CD4-positive, alpha-beta memory T cell (primary cell): ENCODE measurements at places on chromosomes 6 and 20. TPM values are rescaled to one million over a fixed set of nuclear protein-coding genes. Genes with fewer than 3 reads are reported as not detected.
A peak's percentile ranks its signal among the peaks of the same experiment; 100 is the strongest.

GRCh38 chr20:14335052-14335451 lies 2.4 kb downstream of the FLRT3 start:
- no peak overlapping the region for H3K4me3 ChIP-seq
- no peaks in the 10 kb centered on the region for H3K36me3 ChIP-seq
- H3K27me3 ChIP-seq: no peaks in the 10 kb centered on the region
- no peaks in the 10 kb centered on the region for H3K4me1 ChIP-seq
- DNase-seq: no peak

Gene MAS1
- not detected for total RNA-seq

- H3K4me3 ChIP-seq: no peak overlapping the region
- DNase-seq: no peak
- no peak overlapping the region for H3K27ac ChIP-seq
These were observed 43.0 kb downstream of the TSPYL4 start for GRCh38 chr6:116210750-116211425.

Gene SERINC1
- total RNA-seq: 142 TPM

Gene GNRH2
- 1.2 TPM for total RNA-seq

Gene DEF6
- 236 TPM for total RNA-seq

DNA sequence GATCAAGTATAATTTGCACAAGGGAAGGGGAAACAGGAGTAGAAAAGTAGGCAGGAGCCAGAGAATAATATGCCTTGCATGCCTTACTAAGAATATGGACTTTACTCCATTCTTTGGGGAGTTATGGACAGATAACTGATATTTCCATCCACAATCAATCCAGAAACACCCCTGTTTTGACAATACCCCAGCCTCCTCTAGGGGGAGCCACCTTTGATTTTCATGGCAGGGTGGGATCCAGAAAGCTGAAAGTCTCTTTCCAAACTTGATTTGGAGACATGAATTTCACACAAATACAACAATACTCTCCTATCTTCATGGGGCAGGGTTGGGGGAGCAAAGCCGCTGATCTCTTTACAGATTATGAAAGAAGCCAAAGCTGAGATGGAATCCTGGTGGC lies 404.1 kb downstream of the FOXA2 start:
- no peaks in the 10 kb centered on the region for H3K27me3 ChIP-seq
- no peak for DNase-seq
- H3K4me3 ChIP-seq: no peak overlapping the region
- H3K4me1 ChIP-seq: no peaks in the 10 kb centered on the region
- no peaks in the 10 kb centered on the region for H3K36me3 ChIP-seq
- H3K27ac ChIP-seq: no peak overlapping the region

Gene NPBWR2
- not detected for total RNA-seq

GRCh38 chr20:7770046-7770445 lies 170.2 kb downstream of the HAO1 start:
- H3K27me3 ChIP-seq: no peaks in the 10 kb centered on the region
- H3K4me1 ChIP-seq: no peaks in the 10 kb centered on the region
- no peak for DNase-seq

Gene RIN2
- 0.72 TPM for total RNA-seq

Gene COL21A1
- not detected for total RNA-seq

DNA sequence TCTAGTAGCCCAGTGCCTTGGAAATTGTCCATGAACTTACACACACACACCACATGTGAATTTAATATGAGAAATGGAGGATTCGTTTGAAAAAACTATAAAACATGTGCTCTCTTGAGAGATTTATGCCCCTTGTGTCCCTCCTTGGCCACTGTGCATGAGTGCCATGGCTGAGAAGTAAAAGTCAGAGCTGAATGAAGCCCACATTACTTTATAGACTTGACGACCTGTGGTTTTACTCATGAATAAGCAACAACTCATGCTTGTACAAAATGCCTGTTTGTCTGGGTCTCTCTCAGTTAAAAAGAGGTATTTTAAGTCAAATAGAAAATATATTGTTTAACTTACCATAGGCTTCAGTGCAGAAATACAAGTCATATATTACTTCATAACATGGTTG lies 102.7 kb downstream of the KCNQ5 start:
- H3K36me3 ChIP-seq: no peaks in the 10 kb centered on the region
- no peak overlapping the region for H3K27ac ChIP-seq
- no peaks in the 10 kb centered on the region for H3K4me1 ChIP-seq
- no peak overlapping the region for H3K4me3 ChIP-seq
- DNase-seq: no peak

Gene CALHM6
- total RNA-seq: 2.4 TPM

Gene TSHZ2
- 31.8 TPM for total RNA-seq

Gene TBXT
- not detected for total RNA-seq

GRCh38 chr6:136250686-136251008 lies 536 bp upstream of the MTFR2 start:
- peak overlapping the region; percentile 83 for H3K4me3 ChIP-seq
- H3K27me3 ChIP-seq: no peaks in the 10 kb centered on the region
- peak overlapping the region; percentile 57 for H3K27ac ChIP-seq
- DNase-seq: no peak

GRCh38 chr6:158703837-158704822 lies 54.3 kb downstream of the SYTL3 start:
- no peaks in the 10 kb centered on the region for H3K27me3 ChIP-seq
- peak; percentile 72 for DNase-seq
- H3K4me3 ChIP-seq: peak overlapping the region; percentile 57
- no peak overlapping the region for H3K27ac ChIP-seq

GRCh38 chr6:6729971-6730370 lies 141.5 kb downstream of the LY86 start:
- no peak overlapping the region for H3K27ac ChIP-seq
- H3K4me1 ChIP-seq: no peaks in the 10 kb centered on the region

- no peaks in the 10 kb centered on the region for H3K4me1 ChIP-seq
- DNase-seq: no peak
- no peaks in the 10 kb centered on the region for H3K27me3 ChIP-seq
- H3K4me3 ChIP-seq: no peak overlapping the region
- no peak overlapping the region for H3K27ac ChIP-seq
These were observed 130.4 kb downstream of the MOXD1 start for GRCh38 chr6:132270726-132271402.

DNA sequence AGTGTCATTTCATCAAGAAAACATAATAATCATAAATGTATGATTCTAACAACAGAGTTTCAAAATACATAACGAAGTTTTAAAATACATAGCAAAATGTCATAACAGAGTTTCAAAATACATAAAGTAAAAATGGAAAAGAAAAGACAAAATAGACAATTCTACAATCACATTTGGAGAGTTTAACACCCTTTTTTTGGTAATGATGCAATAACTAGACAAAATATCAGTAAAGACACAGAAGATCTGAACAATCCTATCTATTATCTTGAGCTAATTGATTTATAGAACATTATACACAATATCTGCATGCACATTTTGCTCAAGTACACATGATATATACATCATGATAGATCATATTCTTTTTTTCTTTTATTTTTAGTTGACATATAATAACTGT lies 13.4 kb upstream of the SLC17A2 start:
- H3K27me3 ChIP-seq: no peaks in the 10 kb centered on the region
- H3K27ac ChIP-seq: no peak overlapping the region
- peaks cover 9% of the 10 kb centered on the region for H3K4me1 ChIP-seq
- no peak overlapping the region for H3K4me3 ChIP-seq
- DNase-seq: no peak
- no peaks in the 10 kb centered on the region for H3K36me3 ChIP-seq

DNA sequence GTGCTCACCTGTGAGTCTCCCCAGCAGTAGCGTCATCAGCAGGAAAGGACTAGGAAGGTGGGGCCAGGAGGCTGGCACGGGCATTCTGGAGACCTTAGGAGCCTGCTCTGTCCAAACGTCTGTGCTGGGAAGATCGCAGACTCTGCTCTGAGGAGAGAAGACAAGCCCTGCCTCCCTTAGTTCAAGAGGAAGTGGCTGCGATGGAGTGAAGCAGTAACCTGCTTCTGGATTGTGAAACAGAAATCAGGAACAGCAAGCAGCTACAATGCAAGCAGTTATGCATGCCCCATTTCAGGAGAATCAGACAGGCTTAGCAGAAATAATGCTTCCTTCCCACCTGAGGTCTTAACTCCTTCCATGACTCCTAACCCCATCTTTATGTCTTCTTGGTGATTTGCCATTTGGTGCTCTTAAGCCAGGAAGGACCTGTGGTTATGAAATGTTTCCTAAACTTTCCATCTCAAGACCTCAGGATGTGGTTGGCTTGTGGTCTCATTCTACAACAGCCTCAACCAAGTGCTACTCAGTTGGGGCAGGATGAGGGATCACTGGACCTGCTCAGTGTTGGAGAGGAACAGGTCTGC lies at the start of gene SIRPB1:
Gene SIRPB1, minus strand, starts transcription at position 149 of the 584 bp plus-strand sequence. Its CDS starts 65 bp downstream, at position 84.
- H3K4me3 ChIP-seq: no peak within 1 kb of the TSS
- no peak within 1 kb of the TSS for H3K27ac ChIP-seq
- H3K27me3 ChIP-seq: no peaks in the 10 kb centered on the region
- no peak for DNase-seq

Gene GSTA3
- total RNA-seq: not detected

DNA sequence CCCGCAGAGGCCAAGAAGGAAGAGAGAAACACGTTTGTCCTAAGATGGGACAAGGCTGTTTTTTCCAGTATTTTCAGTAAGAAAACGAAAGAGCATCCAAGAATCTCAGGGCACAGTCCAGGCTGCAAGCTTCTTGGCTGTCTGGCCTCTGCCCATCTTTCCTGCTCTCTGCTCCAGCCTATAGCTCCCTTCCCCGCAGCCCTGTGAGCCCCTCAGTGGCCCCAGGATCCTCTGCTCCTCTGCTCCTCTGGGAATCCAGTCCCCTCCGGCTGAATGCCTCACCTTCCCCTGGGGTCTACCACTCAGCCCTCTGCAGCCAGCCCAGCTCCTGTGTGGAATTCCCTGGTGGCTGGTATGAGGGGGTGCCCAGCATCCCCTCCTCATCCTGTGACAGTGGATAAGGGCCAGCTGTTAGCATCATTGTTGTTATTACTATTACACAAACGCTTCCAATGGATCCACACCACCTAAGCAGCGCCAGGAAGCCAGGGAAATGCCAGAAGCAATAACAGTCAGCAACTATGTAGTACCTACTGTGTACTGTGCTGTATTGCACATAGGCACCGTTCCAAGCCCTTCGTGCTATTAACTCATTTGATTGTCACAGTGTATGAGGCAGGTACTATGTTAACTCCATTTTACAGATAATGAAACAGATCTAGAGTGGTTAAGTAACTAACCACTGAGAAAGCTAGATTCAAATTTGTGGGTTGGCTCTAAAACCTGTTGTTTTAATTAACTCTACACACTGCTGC lies 60.3 kb upstream of the PTPN1 start:
- no peak overlapping the region for H3K27ac ChIP-seq
- DNase-seq: no peak
- no peak overlapping the region for H3K4me3 ChIP-seq
- H3K27me3 ChIP-seq: no peaks in the 10 kb centered on the region

DNA sequence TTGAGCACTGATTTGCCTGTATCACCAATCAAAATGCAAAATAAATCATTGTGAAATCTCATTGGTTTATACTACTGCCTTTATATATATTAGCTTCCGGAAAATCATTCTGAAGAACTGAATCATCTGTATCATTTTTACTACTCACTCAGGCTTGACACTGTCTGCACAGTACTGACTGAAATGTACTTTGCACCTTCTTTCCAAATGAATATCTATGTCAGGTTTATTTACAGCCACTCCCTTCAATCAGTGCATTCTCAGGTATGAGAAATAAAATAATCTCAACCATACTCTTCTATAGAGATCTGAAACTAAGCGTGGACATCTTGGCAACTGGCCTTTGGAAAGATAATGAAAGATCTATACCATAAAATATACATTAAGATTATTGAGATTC lies 2.7 kb downstream of the KHDRBS2 start:
- H3K36me3 ChIP-seq: no peaks in the 10 kb centered on the region
- H3K4me3 ChIP-seq: no peak overlapping the region
- DNase-seq: no peak
- no peaks in the 10 kb centered on the region for H3K4me1 ChIP-seq

GRCh38 chr6:75090576-75090975 lies 115.3 kb downstream of the COL12A1 start:
- no peak for DNase-seq
- peaks cover 3% of the 10 kb centered on the region for H3K27me3 ChIP-seq
- H3K4me3 ChIP-seq: no peak overlapping the region
- no peaks in the 10 kb centered on the region for H3K36me3 ChIP-seq
- no peaks in the 10 kb centered on the region for H3K4me1 ChIP-seq

Gene EEF1A2
- 0.36 TPM for total RNA-seq

Gene RGS17
- not detected for total RNA-seq
